Stimulated activated CD8-positive, alpha-beta memory T cell treated with anti-CD3 and anti-CD28 coated beads, Interleukin-4, amount 100 ng/mL, for 1 hour (primary cell): ENCODE measurements at places on chromosomes 5 and 9.

DNA sequence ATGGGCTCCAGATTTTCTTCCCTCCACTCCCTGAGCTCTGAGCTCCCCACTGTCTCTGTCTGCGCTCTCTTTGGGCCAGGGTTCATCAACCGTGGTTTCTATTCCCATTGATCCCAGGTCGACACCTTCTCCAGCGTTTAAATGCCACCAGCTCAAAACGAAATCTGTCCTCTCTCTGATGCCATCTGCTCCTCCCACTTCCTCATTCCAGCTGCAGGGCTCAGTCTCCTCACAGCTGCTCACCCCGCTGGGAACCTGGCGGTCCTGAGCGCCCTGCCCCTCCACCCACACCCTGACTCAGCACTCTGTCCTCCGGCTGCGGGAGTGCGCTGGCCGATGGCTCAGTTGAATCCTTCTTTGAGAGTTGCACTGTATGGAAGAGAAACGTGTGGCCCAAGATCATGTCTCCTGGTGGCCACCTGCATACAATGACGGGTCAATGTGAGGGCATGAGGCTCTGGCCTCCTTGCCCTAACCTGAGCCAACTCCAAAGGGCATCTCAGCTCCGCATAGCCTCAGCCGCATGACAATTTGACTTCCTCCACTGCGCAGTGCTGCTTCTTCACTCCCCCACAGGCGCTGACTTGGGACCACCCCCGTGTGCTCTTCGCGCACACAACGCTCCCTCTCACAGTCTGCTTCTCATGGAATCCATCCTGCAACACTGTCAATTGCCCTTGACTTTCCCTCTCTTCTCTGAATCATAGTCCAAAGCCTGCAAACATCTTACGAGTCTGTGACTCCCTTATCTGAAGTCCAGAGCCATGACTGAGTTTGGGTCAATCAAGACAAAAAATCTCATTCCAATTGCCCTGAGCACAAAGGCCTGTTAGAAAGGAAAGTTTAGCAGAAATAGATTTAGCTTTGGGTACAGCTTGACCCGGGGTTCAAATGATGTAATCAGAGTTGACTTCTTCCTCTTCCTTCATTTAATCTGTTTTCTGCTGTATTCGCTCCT lies 82.4 kb downstream of the PTCH1 start:
- DNase-seq = no peak

GRCh38 chr5:157603333-157604190 lies 28.0 kb upstream of the ADAM19 start:
- peak; percentile 39 for DNase-seq

DNA sequence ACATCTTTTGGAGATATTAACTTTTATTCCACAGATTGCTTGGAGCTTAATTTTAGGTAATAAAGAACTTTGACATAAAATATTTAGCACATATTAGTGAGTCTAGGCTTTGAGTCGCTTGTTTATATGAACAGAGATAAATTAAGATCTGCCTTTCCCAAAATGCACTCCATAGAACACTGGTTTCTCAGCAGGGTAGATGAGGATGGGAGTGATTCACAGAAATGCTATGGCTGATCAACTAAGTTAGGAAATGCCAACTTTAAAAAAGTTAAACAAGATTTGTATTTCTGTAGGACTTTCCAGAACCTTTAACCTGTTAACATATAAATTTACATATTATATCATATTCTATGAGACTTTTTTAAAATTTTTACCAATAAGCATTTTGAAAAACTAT lies 65.2 kb downstream of the STARD4 start:
- DNase-seq = no peak

DNA sequence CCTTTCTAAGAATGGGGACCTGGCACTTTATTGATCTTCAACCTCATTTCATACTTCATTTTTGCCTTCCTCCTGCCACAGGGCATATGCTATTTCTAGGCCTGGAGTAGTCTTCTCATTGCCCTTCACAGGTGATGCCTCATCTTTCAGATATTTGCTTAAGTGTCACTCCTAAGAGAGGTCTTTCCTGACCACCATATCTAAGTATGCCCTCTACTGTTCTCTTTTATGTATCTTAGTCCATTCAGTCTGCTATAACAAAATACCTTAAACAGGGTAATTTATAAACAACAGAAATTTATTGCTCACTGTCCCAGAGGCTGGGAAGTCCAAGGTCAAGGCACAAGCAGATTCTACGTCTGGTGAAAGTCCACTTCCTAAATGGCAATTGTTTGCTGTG lies 99.1 kb downstream of the ADAMTS6 start:
- no peak for DNase-seq

DNA sequence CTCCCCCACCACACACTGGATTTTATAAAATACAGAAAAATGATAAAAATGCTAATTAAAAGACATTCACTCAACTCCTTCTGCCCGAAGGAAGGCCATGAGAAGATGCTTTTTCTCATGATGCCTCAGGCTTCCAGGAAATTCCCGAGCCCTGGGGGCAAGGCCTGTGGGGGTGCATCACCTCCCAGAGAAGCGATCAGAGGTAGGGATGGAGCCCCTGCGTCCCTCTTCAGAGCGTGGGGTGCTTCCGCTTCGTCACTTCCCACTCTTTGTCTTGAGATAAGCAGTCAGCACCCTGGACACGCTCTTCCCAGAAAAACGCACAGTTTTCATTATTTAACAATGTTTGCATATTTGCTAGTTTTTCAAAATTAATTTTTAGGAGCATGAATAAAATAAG lies 33.3 kb upstream of the SH3PXD2B start:
- DNase-seq = no peak

- no peak for DNase-seq
Observed at GRCh38 chr9:64128572-64128971, 1156.4 kb downstream of the FOXD4L5 start.

DNA sequence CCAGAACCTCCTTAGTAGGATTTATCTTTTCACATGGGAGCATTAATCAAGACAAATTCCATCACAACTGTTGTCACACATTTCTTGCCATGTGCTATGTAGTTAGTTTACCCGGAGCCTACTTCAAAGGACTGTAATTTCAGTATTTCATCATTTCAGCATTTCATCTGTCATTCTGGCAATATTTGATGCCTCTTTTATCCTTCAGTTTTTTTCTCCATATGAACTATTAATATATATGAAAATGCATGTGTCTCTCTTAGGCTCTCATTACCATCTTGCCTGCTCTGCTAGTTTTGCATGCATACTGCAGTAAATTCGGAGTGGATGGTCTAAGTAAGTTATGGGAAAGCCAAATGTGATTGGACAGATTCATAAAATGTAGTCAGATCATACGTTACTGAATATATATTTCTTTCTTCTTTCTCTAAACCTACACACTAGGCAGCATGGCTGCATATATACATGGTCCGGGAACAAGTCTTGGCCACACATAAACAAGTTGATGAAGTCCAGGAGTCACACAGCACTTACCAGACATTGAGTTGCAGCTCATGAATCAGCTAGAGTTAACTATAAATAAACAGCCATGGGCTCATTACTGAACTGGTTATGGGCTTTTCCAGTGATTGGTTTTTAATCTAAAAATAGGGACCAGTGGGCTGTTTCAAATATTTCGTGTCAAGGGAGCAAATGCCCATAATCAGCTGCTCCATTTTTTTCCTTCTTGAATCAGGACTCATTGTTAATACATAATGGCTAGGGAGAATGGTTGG lies 46.6 kb downstream of the SPATA31D1 start:
- DNase-seq = no peak

DNA sequence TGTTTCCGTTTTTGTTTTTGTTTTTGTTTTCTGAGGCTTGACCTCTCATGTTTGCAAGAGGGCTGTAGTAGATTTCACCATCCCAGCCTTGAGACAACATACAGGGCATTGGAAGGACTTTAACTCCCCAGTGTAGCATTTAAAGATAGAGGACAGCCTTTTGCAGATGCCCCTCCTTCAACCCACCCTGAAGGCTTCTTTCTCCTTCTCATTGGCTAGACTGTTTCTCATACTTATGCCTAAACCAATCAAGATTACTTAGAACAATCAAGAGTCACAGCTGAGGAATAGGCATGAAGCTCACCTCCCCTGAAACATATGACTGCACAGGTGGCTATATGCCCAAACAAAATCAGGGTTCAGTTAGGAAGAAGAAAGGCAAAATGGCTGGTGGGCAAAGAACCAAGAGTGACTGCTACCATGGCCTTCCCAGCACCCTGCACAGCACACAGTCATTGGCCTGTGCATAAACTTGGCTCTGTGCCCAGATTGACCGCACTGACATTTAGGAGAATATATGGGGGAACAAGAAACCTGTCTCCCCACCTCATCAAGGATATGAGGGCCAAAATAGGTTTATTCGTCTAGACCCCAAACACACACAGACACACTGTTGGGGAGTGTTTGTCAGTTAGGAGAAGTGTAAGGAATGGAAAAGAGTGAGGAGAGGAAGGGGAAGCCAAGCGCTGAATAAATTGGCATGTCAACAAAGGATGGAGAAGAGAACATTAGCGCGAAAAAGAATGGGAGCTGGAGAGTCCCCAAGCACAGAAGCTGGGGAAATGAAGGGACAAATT lies 137.3 kb upstream of the RANBP3L start:
- no peak for DNase-seq

- DNase-seq = no peak
Observed at GRCh38 chr5:131389096-131389868, 125.4 kb downstream of the CDC42SE2 start.

- DNase-seq = no peak
Observed at GRCh38 chr5:32690153-32690552, 21.0 kb upstream of the NPR3 start.
